Activated naive CD4-positive, alpha-beta T cell treated with anti-CD3 and anti-CD28 coated beads, Interleukin-2, amount 50 U/mL, for 72 hours (primary cell): ENCODE measurements at places on chromosomes 2 and 18. TPM values are rescaled to one million over a fixed set of nuclear protein-coding genes. Genes with fewer than 3 reads are reported as not detected.

The MEP1B gene
- 0.35 TPM for total RNA-seq

The PRKAG3 gene
- not detected for total RNA-seq

The NEU2 gene
- total RNA-seq: not detected

The INO80B gene
- 50.3 TPM for total RNA-seq

The KIAA2012 gene
- total RNA-seq: not detected

The IL1F10 gene
- total RNA-seq: not detected

The SERPINB10 gene
- total RNA-seq: not detected

The CGREF1 gene
- total RNA-seq: 15.8 TPM

The TMX3 gene
- total RNA-seq: 52.7 TPM

DNA sequence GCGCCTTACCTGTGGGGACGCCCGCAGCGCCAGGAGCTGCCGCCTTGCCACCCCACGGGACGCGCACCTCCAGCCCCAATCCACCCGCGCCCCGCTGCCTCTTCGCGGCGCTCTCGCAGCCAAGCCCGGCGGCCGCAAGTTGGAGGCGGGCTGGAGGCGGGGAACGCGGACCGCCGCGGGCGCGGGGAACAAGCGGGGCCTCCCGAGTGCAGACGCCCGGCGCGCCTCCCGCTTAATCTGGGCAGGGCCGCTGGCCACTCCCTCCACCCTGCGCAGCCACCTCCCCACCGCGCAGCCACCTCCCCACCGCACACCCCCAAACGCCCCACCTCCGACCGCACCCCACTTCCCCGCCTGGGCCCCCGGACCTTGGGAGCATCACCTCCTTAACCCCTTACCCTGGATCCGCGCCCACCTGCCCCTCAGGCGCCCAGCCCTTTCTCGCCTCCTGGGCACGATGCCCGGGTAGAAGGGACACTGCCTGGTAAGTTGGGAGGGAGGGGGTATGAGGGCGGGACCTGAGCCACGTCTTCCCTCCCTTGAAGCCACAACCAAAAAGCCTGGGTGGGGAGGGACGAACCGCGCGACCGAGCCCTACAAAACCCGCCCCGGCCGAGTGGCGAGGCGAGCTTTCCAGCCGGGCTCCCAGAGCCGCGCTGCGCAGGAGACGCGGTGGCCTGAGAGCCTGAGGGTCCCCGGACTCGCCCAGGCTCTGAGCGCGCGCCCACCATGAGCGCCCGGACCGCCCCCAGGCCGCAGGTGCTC lies at the start of the genes COL4A3 and COL4A4:
COL4A3 (plus strand) TSS at position 627 of the 765 bp plus-strand sequence; CDS start at position 730, 103 bp downstream.
COL4A4 (minus strand) TSS at position 208 of the 765 bp plus-strand sequence. CDS start 16,722 bp downstream, outside the sequence.
- no peak for DNase-seq

DNA sequence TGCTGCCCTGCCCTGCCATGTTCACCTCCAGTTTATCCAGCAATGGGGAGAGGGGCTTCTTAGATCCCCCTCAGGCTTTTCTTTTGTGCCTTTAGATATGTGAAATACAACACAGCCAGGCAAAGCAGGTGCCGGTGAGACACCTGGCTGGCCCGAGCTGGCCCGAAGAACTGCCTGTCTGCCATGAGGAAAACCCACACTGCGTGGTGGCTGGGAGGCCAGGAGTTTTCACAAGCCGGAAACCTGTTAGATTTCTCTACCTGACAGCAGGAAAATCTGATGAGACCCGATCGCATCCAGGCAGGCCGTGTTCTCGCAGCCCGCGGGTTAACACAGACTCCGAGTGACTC lies 5.7 kb upstream of the GAL3ST2 start:
- DNase-seq: no peak

DNA sequence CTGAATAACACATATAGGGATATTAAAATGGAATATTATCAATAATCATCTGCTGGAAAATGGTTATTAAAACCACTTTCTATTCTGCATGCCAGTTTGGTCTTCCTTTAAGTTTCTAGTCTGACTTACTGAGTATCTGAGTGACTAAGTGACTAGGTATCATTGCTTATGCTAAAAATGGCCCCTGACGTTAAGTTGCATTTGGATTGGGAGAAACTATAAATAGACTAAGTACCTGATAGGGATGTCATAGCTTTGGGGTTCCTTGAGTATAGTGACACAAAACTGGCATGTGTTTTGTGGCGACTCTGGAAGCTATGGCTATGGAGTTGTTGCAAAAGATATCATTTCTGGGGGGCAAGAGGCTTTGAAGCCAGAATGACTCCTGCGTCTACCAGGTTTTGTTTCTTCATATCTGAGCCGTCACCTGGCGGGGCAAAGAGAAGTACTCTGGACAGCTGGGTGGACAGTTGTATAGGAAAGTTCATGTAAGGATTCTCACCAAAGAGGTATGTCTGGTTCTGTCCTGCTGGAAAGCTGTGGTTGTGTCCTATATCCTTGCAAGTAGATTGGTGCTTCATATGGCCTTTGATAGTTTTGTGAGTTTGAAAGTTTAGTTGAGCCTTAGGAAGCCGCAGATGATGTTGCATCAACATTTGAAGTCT lies 17.9 kb downstream of the ITGAV start:
- DNase-seq: no peak

GRCh38 chr2:229832510-229832898 lies 89.3 kb downstream of the TRIP12 start:
- no peak for DNase-seq

DNA sequence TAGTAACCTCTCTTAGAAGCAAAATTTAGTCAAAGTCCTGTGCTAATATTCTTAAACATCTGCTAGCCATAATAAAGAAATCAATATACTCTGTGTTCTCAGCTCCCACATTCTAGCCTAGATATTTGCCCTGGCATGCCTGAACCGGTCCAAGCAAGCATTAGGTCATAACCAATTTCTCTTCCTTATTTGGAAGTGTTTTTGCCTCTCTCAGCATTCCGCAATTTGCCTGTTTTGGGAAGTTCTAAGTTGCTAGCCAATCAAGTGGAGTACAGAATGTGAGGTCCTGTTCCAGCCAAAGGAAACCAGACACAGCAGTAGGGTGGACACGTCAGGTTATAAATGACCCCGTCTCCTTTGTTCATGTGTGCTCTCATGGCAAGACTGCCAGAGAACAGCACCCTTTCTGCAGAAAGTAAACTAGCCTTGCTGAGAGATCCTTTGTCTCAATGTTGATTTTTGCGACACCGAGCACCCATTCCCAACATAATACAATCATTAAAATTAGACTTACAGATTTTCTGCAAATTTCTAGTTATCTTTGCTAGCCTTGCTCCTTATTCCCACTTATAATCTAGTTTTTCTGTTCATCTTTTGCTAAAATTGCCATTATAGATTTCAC lies 13.0 kb upstream of the SULT1C4 start:
- no peak for DNase-seq

GRCh38 chr2:230666446-230666845 lies 46.2 kb upstream of the CAB39 start:
- DNase-seq: no peak
